ENCODE measurements at places on chromosomes 2 and 18. TPM values are rescaled to one million over a fixed set of nuclear protein-coding genes. Genes with fewer than 3 reads are reported as not detected.
A peak's percentile ranks its signal among the peaks of the same experiment; 100 is the strongest.

- ATAC-seq = no peak
Observed at GRCh38 chr18:24540896-24541295, 80.5 kb downstream of the HRH4 start.

SULT1C4 gene
- 0.32 TPM for total RNA-seq

IL37 gene
- total RNA-seq = not detected

PROKR1 gene
- total RNA-seq = not detected

GRCh38 chr2:149473521-149473920 lies 114.1 kb downstream of the MMADHC start:
- ATAC-seq = peak; percentile 77

DNA sequence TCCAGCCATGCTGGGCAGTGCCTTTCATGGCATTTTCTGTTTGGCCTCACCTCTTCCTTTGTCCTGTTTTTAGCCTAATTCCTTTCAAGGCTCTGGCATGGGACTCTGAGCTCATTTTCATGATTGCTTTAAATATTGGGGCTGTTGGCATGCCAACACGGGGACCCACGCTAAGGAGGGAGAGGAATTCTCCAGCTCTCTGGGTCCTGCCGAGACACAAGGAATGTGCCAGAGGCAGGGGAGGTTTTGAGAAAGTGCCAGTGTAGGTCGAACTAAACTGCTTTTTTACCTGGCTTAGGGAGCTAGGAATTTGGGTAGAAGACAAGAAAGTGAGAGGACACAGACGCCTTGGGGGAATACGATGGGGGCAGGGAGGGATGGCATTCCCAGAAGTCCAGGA lies 42.3 kb downstream of the RPL37A start:
- no peak for ATAC-seq

TMEM182 gene
- 2.5 TPM for total RNA-seq

DNA sequence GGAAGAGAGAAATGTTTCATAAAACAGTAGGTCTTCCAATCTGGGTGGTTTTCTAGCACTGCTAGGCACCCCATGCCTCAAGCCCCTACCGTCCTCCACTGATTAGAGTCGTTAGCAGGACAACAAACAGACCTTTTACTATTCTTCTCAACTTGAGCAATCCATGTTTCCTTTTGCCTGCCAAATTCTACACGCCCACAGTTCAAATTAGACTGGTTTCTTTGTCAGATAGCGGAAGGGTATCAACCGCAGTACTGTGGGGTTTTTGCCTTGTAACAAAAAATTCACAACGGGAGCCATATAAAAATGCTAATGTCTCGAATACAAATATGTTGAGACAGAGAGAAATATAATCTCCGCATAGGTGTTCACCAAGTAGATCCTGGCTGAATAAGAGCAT lies 59.9 kb downstream of the VIT start:
- ATAC-seq = no peak

REG3A gene
- not detected for total RNA-seq

HAUS1 gene
- total RNA-seq = 18.4 TPM

GRCh38 chr2:71494523-71495155 lies 41.3 kb downstream of the DYSF start:
- ATAC-seq = peak; percentile 31

THSD7B gene
- 0.88 TPM for total RNA-seq

GRCh38 chr2:128469203-128469602 lies 150.5 kb upstream of the HS6ST1 start:
- no peak for ATAC-seq

Measured in esophagus mucosa (tissue), 1 donor.